ENCODE measurements at places on chromosomes 3 and 15.
A peak's percentile ranks its signal among the peaks of the same experiment; 100 is the strongest.

DNA sequence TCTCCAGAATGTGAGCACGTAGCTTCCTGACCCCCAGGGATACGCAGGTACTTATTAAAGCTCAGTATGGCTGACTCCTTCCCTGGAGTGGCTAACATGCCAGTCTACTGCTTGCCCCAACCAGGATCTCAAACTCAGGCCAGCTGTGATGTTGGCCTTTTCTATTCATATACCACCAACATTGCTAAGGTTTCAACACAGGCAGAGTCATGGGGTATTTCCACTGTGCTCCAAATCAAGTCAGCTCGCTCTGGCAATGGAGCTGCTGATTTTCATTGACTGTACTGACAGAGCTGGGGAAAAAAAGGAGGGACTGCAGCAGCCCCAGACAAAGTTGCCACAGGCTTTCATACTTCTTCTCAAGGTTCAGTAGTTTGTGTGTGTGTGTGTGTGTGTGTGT lies 87.0 kb downstream of the CFAP20DC start:
- DNase-seq: no peak

- no peak for DNase-seq
Measured at GRCh38 chr3:127997016-127997415, 55.2 kb upstream of the SEC61A1 start.

DNA sequence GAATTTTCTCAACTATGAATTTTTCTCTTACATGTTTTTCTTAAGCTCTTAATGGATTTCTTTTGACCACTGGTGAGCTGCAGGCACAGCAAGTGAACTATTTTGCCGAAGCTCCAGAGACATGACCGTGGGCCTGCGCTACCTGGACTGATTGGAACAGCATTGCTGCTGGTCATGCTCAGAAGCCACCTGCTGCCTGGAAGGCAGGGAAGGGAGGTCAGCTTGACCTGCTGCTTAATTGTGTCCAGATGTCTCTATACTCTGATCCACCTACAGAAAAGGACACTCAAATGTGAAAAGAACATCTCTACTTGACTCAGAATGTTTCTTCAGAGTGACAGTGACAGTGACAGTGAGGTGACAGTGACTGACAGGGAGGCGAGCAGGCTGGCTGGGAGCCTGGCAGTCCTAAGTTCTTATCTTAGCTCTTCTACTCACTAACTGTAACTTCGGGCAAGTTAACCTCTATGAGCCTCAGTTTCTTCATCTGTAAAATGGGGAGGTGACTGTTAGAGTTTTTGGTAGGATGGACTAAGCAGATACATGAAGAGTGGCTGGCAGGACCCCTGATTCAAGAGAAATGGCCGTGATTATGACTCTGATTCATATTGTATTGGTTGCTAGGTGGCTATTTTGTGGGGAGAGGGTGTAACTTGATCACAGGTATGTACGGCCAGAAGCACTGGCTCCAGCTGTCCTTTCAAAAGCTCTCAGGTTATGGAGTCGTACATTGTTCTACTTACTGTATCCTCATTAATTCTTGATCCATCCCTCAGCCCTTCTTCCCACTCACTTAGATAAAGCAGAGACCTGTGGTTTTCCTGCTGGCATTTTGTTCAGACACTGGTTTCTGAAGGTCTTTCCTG lies 54.8 kb upstream of the DLG1 start:
- no peak for DNase-seq

DNA sequence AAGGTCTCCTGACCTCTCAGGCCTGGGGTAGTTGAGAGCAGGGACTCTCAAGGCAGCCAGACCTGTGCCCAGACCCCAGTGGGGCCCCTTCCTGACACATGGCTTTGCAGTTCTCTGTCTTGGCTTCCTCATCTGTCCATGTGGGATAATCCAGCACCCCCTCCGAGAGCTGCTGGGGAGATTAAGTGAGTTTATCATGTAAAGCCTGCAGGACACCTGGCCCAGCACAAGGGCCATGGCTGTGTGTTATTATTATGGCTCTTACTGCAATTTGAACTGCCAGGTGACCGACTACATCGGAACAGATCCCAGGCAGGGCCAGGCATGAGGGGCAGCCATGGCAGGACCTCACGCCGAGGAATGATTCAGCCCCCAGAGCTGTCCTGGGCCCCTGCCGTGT lies 12.6 kb downstream of the DUSP7 start:
- DNase-seq: no peak

GRCh38 chr3:88188436-88188835 lies 38.7 kb downstream of the C3orf38 start:
- no peak for DNase-seq

- DNase-seq: no peak
Measured at GRCh38 chr3:70360979-70361760, 48.7 kb upstream of the MDFIC2 start.

- no peak for DNase-seq
Measured at GRCh38 chr3:15810702-15811101, 12.9 kb upstream of the ANKRD28 start.

GRCh38 chr15:71748293-71748718 lies 62.0 kb upstream of the NR2E3 start:
- DNase-seq: peak; percentile 70

DNA sequence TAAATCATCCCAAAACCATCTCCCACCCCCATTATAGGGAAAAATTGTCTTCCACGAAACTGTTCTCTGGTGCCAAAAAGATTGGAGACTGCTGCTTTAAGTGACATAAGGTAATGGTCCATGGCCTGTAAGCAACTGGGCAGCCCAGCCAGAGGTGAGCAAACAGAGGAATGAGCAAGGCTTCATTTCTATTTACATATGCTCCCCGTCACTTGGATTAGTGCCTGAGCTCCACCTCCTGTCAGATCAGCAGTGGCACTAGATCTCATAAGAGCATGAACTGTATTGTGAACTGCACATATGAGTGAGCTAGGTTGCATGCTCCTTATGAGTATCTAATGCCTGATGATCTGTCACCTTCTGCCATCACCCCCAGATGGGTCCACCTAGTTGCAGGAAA lies 1159.8 kb upstream of the ALCAM start:
- no peak for DNase-seq

GRCh38 chr15:59255680-59256336 lies 49.2 kb downstream of the LDHAL6B start:
- no peak for DNase-seq

GRCh38 chr15:100918690-100919480 lies at the start of gene LRRK1:
Gene LRRK1 (plus strand): TSS chr15:100919357. CDS start chr15:100924633, 5,276 bp downstream.
- DNase-seq: peak; percentile 20

GRCh38 chr15:55183679-55184078 lies 13.1 kb downstream of the RSL24D1 start:
- DNase-seq: no peak

DNA sequence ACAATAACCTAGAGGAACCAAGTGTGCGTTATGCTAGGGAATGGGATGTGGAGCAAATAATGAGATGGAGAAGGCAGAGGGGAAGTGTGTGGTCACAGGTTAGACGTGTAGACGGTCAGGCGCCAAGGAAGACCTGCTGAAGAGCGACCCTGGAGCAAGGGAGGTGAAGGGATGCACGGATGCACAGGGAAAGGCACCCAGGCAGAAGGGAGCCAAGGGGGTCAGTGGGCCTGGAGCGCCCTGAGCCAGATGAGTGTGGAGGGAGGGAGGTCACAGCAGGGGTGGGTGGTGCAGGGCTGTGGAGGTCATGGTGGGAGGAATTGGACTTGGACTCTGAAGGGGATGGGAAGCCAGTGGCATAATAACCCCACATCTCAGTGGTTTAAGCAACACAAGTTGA lies 70.2 kb downstream of the SLC6A1 start:
- DNase-seq: no peak

GRCh38 chr3:118793176-118793575 lies 241.5 kb downstream of the IGSF11 start:
- DNase-seq: peak; percentile 46

DNA sequence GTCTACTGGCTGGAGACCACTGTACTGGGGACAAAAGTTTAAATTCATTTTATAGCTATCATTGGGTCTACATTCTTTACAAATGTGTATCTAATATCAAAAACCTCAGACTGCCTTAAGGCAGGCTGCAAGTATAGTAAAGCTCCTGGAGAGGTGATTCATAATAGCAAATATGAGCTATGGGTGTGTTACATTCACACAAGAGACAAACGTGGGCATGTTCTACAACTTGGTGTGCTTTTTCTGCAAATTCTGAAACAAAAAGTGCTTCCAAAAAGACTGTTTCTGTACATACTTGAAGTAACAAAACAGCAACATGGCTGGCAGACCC lies 1101.4 kb downstream of the ROBO1 start:
- no peak for DNase-seq

GRCh38 chr3:169477790-169478189 lies 185.7 kb downstream of the MECOM start:
- DNase-seq: no peak

DNA sequence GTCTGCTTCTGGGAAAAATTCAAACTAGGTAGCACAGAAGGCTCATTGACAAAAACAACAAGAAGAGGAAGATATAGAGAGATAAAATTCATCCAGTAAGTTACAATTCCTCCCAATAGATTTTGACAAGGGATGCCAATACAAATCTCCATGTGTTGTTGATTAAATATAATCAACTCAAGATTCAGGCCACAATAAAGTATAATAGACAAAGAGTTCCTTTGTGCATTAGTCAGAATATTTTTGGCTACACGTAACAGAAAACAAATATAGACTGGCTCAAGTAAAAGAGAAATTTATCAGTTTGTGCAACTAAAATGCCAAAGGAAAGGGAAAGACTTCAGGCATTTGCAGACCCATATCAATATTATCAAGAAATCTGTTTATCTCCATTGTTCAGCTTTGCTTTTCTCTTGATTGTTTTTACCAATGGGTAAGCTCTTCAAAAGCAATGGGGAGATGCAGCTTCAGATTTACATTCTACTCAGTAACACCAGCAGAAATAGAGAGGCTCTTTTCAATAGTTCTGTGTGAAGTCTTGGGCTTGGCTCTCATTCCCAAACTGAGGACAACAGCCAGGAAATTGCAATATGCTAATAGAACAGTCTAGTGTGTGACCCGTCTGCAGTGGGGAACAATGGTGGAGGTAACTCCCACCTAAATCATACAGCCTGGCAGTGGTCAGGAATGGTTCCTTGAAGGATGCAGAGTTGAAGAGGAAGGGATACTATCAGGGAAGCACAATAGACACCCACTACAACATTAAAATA lies 77.6 kb upstream of the PROK2 start:
- no peak for DNase-seq

DNA sequence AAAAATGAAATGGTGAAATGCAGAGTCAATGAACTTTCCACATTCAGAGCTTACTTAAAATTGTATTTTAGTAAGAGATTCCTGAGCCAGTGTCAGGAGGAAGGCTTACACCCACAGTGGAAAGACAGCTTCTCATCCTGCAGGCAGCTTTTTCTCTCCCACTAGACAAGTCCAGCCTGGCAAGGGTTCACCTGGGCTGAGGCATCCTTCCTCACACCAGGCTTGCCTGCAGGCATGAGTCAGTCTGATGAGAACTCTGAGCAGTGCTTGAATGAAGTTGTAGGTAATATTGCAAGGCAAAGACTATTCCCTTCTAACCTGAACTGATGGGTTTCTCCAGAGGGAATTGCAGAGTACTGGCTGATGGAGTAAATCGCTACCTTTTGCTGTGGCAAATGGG lies 3.1 kb downstream of the CCR4 start:
- DNase-seq: no peak

GRCh38 chr15:96046620-96047240 lies 283.8 kb upstream of the NR2F2 start:
- DNase-seq: no peak

- peak; percentile 76 for DNase-seq
Measured at GRCh38 chr3:87298111-87298718, 21.8 kb upstream of the POU1F1 start.

GRCh38 chr15:33374226-33374914 lies 63.6 kb downstream of the RYR3 start:
- no peak for DNase-seq

DNA sequence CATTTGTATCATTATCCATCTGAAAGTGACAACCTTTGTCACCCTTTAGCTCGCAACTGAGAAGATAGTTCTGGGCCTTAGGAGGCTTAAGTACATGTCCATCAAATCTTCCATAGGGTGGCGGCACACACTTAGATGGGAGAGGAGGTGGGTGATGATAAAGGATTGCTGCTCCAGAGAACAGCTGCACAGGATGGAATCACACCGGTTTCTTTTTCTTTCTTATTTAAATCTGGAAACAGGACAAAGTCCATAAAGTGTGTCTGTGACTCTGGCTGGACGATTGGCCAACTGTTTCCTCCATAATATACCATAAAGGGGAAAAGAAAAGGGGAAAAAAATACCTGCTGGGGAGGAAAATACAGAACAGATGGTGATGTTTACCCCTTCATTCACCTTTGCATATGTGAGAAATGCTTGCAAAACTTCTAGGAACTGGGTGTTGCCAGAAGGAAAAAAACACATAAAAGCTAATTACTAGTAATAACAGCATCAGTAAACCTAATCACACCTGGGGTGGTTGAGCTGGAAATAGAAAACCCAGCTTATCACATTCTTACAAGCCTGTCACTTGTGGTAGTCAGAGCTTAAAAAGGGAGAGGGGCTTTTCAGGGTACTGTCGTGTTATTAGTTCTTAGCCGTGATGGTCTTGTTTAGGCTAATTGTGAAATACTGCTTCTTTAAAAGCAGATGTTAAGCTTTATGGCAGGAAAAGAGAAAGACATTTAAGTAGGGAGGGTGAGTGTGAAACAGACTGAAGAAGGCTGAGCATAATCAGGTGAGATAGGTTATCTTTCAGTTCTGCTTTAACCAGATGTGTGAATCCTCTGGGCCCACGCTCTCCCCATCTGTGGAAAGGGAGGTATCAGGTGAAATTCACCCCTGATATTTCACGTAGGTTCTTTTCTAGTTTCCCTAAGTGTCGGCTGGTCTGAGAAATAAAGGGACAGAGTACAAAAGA lies 16.7 kb downstream of the C2CD4A start:
- no peak for DNase-seq

GRCh38 chr3:113565555-113565954 lies 33.2 kb downstream of the SIDT1 start:
- DNase-seq: no peak

DNA sequence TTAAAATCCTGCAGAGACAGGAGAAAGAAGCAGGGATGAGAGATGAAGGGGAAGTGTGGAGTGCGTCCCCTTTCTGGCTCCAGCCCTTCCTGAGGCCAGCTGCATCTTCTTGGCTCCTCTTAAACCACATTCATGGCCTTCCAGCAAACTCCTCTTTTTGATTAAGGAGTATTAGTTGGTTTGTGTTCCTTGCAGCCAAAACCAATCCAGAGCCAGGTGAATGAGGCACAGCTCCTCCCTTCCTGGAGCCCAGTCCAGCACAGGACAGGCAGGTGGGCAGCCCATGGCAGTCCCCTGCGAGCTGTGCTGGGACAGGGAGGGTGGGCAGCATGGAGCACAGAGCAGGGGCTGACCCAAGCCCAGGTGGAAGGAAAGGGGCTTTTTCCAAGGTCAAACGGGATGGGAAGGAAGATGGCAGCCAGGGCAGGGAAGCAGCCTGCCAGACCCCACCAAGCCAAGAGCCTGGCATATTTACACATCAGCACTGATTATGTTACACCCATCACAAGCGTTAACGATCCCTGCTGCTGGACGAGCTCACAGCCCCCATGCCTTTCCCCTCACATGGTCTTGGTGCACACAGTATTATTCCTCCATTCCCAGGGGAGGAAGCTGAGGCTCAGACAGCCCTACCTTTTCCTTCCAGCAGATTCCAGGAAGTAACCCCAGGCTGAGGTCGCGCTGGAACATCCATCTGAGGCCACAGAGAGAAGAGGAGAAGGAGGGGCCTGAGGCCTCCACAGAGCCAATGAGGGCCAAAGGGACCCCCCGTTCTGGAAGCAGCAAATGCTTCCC lies 175.6 kb downstream of the SMAD6 start:
- DNase-seq: no peak
